ENCODE measurements at places on chromosomes 4 and X.

DNA sequence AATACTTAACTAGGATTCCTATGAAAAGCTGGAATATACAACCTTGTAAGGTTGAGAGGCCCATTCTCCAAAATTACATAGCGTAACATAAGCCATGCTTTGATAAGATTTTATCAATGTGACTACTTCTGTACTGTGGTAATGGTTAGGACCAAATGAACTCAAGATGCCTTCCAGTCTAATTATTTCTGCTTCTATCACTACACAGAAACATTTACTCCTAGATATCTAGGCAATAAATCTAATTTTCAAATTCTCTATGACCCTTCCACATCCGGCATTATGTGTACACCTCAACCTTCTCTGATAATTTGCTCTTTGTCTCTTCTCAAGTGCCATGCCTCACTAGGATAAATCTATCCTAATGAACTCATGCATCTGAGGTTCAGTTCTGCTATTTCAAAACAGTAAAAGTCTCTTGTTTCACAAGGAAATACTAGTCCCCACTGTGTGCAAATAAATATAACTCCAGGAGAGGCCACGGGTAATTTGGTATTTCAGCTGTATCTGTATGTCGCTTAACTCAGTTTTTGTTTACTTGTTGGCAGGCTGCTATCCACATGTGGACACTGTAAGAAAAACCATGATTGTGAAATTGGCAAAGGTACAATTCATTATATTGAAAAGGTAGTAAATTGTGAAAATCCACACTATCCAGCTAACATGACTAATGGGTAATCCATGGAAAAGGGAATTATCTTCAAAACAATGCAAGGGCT is 93.3 kb downstream of the PRDM5 start:
- no peak for DNase-seq

GRCh38 chr4:8817096-8817812 is 54.4 kb downstream of the HMX1 start:
- no peak for DNase-seq

DNA sequence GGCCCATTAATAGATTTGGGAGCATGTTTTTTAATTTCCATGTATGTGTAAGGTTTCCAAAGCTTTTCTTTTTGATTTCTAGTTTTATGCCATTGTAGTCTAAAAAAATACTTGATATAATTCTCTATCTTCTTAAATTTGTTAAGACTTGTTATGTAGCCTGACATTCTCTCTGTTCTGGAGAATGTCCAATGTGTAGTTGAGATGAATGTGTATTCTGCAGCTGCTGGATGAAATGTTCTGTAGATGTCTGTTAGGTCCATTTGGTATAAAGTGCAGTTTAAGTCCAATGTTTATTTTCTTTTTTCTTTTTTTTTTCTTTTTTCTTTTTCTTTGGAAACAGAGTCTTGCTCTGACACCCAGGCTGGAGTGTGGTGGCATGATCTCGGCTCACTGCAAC is 378.5 kb upstream of the MAD2L1 start:
- DNase-seq, result no peak

GRCh38 chrX:65195621-65196020 is 219.4 kb upstream of the ZC4H2 start:
- DNase-seq, result no peak

DNA sequence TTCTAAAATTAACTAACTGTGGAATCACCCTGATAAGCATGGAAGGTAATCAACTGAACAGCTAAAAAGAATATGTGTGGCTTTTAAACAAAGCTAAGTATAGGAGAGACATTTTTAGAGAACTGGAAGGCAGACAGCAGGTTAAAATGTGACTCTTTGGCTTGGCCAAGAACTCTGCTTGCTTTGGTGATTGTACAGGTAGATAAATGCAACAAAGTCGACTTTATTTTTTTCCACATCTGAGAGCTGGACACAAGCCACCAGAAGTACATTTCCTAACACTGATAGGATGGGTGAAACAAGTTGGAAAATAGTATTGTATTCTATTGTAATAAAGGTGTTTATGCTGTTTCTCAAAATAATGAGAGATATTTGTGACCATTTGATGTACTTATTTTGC is 84.1 kb downstream of the RBMX2 start:
- no peak for DNase-seq

DNA sequence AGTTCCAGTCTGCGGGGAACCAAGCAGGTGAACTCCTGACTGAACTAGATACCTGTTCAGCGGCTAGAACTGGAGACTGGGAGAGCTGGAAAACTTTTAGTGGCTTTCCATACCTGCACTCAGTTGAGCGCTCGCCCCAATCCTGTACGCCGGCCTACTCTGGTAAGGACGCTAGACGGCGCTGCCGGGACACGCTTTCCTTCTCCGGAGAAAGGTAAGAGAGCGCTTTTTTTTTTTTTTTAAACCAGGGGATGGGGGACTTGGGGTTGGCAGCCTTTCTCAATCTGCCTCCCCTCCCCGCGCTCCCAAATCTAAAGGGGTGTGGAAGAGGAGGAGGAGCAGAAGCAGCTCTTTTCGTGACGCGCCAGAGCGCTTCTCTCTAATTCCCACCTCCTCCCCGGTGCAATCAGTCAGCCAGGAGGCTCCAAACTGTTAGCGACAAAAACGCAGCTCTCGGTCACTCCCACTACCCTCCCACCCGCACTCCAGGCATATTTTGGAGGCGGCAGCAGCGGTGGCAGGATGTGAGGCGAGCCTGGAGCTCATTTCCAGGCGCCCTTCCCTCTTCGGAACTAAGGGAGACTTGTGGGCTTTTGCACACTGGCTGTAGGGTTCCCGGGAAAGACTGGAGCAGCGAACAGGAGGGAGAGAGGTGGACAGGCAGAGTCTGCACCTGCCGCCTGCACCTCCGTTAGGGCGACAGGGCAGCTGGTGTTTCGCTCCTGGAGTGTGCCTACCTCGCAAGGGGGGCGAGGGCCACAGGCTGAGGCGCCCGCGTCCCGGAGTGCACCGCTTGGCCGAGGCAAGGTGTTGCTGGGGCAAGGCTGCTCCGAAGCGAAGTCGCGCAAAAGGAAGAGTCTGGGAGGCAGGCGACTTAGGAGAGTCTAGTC is at the start of gene IL1RAPL2:
Gene IL1RAPL2, plus strand, starts transcription at position 409 of the 890 bp plus-strand sequence.
- DNase-seq, result peak; percentile 12

- DNase-seq, result no peak
Measured at GRCh38 chr4:65508168-65508567, 162.1 kb downstream of the EPHA5 start.

- no peak for DNase-seq
Measured at GRCh38 chr4:118289794-118290193, 63.0 kb downstream of the PRSS12 start.

- DNase-seq, result no peak
Measured at GRCh38 chr4:124449881-124450280, 262.7 kb downstream of the ANKRD50 start.

- DNase-seq, result no peak
Measured at GRCh38 chr4:109977854-109978501, 65.3 kb downstream of the EGF start.

- DNase-seq, result no peak
Measured at GRCh38 chr4:41611881-41612871, 74.2 kb downstream of the LIMCH1 start.

DNA sequence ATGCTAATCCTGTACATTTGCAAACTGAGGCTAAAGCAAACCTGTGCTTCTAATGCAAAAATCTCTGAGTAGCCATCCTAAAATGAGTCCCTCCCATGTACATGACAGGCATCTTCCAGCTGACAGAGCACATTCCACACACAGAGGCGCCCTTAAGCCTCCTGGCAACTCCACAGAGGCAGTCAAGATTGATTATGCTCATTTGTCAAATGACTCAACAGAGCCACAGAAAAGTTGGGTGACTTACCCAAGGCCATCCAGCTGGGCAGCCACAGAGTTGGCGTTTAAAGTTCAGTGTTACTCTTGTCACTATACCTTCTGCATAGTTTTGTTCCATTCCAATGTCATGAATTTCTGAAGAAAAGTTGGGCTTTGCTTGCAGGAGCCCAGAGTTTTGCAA is 394.6 kb upstream of the FGF13 start:
- no peak for DNase-seq

- no peak for DNase-seq
Measured at GRCh38 chrX:39895218-39896110, 202.3 kb downstream of the BCOR start.

DNA sequence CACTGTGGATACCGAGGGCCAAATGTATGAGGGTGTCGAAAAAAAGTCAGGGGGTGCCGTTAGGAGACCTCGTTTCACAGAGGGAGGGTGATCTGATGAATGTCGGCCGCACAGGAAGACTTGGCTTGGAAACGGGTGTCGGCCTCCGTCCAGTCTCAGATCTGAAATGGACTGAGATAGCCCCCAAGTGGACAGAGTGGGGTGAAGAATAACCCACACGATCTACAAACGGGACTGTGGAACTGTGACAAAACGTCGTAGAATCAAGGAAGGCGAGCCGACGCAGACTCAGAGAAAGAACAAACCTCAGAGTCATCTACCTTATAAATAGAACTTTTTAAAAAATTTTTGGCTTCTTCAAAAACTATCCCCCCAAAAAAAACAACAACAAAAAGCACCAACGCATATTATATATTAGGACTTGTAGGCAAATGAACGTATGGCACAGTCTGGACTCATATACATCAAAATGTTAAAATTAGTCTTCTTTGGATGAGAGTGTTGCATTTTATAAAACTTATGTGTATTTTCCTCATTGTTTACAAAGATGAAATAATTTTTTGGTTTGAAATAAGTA is 63.8 kb upstream of the IRF2 start:
- DNase-seq, result peak; percentile 67

GRCh38 chrX:54821310-54821709 is 13.8 kb downstream of the MAGED2 start:
- no peak for DNase-seq

DNA sequence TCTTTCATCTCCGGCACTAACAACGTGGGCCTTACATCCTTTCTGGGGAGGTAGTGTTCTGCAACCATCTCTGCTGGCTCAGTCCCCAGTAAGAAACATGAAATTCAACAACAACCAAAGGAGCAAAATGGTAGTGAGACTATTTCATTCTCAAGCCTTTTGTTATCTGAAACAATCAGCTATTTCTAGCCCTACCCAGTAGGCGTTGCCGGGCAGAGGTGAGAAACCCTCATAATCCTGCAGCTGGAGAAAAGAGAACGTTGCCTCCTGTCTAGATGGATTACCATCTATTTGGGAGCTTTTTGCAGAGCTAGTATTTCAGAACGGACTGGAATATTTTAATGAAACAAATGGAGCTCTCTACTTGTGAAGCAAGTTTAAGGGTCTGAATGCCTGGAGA is 66.4 kb upstream of the GPR174 start:
- no peak for DNase-seq

- no peak for DNase-seq
Measured at GRCh38 chr4:88291003-88291402, 6.6 kb upstream of the PPM1K start.

DNA sequence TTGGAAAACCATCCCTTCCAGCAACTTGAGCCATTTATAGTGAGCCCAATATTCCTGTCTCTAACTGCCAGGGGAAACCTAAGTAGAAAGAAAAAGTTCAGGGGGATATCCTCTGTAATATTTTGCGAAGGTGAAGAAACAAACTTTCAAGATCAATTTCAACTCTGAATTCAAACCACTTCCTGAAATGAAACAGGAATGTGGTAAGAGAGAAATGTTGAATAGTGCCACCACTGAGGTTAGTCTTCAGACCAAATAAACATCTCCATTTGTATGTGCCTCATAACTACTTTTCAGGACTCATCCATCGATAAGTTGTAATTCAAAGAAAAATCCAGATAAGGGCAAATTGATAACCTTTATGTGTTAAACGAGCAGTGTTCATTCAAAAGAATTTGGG is 128.7 kb downstream of the GABRB1 start:
- DNase-seq, result no peak

- DNase-seq, result no peak
Measured at GRCh38 chrX:31543634-31544033, 471.8 kb upstream of the FTHL17 start.

DNA sequence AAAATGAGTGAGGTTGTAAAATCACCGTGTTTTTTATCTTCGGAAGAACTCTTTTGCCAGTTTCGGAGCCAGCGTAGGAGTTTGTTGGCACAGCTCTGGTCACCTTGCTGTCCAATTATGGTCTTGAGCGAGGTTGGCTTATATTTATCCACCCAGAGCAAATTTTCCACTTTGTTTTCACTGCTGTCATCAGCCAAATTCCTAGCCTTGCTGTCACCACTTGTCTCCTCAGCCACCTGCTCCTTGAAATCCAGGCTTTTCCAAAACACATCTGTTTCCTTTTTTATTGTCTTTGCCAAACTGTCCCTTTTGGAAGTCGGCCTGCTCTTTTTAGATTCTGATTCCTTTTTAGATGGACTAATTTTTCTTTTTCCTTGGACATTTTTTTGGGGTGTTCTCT is 57.6 kb downstream of the RFC1 start:
- DNase-seq, result no peak

GRCh38 chr4:110487873-110488272 is 11.9 kb downstream of the ENPEP start:
- DNase-seq, result no peak

DNA sequence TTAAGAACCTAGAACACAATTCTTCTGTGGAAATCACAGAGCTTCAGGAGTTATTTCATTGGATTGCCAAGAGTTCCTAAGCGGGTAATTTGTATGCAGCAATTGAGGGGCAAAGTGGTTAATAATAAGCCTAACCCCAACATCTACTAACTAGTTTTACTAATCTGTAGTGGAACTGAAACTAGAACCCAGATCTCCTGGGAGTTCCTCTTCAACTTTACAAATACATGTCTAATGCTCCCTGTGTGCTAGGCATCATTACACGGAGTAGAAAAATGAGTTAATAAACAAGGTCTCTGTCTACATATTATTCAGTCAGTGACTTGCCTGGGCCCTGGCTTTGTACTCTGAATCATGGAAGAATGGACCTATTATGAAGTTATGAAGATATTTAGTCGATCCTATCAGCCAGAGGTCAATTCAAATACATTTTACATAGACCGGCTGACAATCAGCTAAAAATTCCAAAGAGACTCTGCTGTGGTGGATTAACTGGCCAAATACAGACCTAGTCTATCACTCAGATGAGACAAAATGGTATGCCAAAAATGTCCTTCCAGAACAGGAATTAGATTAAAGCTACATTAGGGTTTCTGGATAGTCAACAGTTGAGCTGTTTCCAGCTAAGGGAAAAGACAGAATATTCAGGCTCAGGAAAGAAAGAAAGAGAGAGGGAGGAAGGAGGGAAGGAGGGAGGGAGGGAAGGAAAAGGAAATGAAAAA is 326.0 kb downstream of the FBXW7 start:
- no peak for DNase-seq

DNA sequence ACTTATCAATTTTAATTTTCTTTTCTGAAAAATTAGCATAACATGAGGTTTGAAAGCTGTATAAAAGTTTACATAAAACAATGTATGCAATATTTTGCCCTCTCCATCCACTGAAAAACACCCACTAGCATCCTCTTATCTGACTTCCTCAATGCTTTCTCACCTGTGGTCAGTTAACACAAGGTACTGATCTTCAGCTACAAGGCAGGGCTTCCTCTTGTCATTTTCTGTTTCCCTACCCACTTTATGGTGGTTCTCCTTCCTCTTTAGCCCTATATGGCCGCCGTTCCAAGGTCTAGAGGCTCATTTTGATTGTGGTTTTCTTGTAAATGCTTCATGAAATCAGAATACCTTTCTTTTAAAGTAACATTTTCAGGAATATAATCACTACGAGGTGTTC is 618.6 kb upstream of the CPEB2 start:
- no peak for DNase-seq

GRCh38 chr4:74111990-74112389 is 13.0 kb upstream of the CXCL2 start:
- no peak for DNase-seq

All from stimulated activated naive CD8-positive, alpha-beta T cell treated with anti-CD3 and anti-CD28 coated beads, Interleukin-15, Interleukin-2, amounts not matched to agents 100 U/mL and 50 U/mL, for 24 hours (primary cell).